Osteocyte (in vitro differentiated cells): ENCODE measurements at places on chromosomes 1 and 21.

- no peak for DNase-seq
These were observed 114.7 kb upstream of the SERBP1 start for GRCh38 chr1:67544921-67545320.

GRCh38 chr21:34865400-34866241, 183.5 kb downstream of the RUNX1 start:
- DNase-seq: no peak

GRCh38 chr1:109167001-109167506, 46.7 kb upstream of the SARS1 start:
- no peak for DNase-seq

DNA sequence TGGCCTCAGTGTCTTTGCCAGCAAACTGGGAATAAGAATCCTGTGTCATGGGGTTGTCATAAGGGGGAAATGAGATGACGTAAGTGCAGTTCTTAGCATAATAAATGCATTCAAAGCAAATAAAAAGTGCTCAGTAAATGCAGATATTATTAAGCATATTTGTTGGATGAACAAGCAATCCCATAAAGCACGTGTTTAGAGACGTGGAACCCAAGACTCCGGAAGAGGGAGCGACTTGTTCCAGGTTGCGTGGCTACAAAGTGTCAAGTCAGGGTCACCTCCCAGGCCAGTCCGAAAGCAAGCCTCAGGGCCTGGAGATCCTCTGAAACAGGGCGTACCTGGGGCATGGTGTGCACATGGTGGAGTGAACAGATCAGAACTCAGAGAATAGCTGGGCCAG, 58.0 kb upstream of the LAPTM5 start:
- DNase-seq: no peak

- no peak for DNase-seq
These were observed 430.1 kb downstream of the PTBP2 start for GRCh38 chr1:97151651-97152050.

- no peak for DNase-seq
These were observed 7.8 kb downstream of the KCNJ15 start for GRCh38 chr21:38264571-38264970.

DNA sequence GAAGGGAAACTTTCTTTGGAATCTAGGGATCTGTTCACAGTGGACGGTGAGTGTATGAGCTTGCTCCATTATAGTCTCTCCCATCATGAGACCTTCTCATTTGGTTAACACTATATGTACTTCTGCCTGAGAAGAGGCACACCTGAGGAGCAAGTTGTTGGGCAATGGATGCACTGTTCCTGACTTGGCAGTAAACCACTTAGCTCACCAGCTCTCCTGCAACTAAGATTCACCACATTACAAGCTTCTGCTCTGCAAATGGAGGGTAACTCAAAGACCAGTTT, 10.2 kb downstream of the MACF1 start:
- no peak for DNase-seq

- no peak for DNase-seq
These were observed 1.5 kb downstream of the LACTBL1 start for GRCh38 chr1:22971161-22971560.

DNA sequence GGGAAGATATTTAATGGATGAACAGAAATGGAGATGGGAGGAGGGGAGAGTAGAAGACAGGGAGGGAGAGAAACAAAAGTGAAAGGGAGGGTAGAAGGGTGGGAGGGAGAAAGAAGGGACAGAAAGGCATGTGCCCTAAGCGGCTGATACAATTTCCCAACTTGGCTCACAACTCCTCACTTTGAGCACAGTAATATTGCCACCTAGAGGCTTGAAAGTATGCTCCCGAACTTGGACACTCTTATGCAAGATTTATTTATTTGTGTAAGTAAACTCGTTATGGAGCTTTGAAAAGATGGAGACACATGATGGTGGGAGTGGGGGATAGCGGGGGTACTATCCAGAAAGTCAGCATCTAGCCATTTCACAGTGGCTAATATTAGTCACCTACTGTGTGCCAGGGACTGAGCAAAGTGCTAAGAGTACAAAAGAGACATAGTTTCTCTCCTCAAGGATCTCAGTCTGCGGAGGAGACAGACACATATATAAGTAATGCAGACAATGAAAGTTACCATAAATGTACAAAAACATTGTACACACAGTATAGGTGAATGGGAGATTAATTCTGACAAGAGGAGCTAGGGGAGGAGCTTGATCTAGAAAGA, 189.7 kb downstream of the SEC16B start:
- DNase-seq: no peak

DNA sequence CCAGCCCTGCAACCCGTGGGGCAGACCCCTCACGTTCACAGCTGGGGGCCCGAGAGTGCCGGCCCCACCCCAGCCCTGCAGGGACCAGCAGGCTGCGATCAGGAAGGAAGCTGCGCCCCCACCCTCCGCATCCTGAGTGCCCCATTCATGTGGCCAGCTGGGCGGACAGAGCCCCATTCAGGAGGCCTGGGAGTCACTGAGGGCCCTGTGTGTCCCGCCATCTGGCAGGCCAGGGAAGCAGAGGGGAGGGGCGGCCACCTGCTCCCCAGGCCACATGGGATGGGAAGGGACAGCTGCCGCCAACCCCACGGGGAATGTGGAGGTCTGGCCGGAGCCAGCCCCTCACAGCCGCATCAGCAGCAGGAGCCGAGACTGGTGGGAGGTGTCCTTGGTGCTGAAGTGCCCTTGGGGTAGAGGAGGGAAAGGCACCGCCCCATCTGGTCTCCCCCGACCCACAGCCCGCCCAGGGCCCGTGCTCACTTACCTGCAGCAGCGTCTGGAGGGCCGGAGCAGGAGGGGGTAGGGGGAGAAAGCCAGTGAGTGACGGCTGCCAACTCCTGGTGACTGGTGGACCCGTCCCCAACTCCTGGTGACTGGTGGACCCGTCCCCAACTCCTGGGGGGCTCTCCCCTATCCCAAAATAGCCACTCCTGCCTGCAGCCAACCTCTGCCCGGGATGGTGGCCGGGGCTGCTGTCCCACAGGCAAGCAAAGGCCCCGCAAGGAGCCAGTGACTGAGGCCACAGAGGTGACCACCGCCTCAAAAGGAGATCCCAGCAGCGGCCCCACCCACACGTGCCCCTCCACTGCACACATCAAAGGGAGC, 8.7 kb downstream of the ACAP3 start:
- DNase-seq: no peak

- no peak for DNase-seq
These were observed 42.2 kb upstream of the TARBP1 start for GRCh38 chr1:234520908-234521817.

GRCh38 chr1:201566933-201567801, 28.2 kb downstream of the NAV1 start:
- no peak for DNase-seq

GRCh38 chr1:169809370-169810095, 14.8 kb upstream of the METTL18 start:
- DNase-seq: no peak
